ENCODE measurements at places on chromosomes 13 and 19. TPM values are rescaled to one million over a fixed set of nuclear protein-coding genes. Genes with fewer than 3 reads are reported as not detected.

DNA sequence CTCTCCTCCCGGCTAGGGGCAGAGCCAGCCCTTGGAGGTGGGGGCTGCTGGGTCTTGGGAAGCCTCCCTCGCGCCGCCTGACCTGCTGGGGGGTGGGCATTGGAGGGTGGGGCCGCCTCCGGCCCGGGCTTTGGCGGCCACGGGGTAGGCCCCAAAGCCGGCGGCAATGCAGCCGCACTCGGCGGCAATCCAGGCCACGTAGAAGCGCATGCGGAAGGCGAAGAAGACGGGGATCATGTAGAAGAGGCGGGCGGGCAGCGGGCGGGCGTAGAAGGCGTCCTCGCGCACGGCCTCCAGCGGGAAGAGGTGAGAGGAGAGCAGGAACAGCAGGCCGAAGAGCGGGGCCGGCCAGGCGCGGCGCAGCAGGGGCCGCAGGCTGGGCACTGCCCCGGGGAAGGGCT is 7.7 kb upstream of the TMC4 start:
- no peak for DNase-seq

DNA sequence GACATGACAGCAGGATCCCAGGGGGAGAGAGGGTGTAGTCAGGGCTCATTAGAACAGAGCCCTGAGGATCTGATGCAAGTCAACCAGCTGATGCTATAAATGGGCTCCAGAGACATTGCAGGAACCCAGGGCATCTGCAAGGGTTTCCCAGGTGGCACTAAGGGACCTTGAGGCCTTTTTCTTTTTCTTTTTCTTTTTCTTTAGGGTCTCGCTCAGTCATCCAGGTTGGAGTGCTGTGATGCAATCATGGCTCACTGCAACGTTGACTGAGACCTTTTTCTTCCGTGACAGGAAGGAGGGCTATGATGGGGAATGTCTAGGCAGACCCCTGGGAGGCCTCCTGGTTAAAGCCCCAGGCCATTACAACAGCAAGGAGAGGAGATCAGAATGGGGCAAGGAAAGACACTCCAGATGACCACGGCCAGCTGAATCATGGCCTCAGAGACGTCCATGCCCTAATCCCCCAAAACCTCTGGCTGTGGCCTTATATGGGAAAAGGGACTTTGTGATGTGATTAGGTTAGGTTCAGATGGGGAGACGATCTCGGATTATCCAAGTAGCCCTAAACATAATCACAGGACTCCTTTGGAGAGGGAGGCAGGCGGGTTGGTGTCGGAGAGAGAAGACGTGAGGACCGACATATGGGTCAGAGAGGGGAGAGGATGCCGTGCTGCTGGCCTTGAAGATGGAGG is 4.5 kb upstream of the FCGRT start:
- no peak for DNase-seq

- DNase-seq, result peak; percentile 61
Measured at GRCh38 chr19:7870571-7871436, 3.4 kb downstream of the PRR36 start.

DNA sequence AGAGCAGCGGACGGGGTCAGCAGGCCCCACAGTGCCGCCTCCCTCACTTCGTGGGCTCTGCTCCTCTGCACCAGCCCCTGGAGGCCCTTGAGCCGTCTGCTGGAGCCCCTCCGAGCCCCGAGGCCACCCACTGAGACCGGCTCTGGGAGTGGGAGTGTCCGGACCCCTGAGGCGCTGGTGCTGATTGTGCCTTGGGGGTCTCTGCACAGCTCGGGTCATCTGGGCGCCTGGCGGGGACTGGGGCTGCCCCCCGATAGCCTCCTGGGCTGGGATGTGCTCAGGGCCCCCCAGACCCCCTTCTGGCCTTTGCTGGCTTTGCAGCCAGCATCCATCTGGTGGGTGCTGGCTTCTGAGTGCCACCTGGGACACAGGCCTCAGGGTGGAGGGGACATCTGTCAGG is 15.4 kb downstream of the CBARP start:
- no peak for DNase-seq

DNA sequence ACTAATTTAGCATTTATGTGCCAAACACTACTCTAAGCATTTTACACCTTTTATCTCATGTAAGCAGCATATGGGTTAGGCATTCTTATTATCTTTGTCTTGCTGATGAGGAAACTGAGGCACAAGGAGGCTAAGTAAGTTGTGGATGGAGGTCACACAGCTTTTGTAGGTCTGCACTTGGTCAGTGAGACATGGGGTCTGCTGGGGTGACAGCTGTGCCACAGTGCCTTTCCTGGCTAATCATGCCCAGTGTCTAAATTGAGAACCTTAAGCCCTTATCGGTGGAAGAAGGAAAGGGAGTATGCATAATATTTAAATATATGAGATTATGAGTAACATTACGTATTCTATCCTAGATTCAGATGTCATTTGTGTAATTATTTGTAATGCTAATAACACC is 226.2 kb downstream of the GGACT start:
- DNase-seq, result no peak

- peak; percentile 44 for DNase-seq
Measured at GRCh38 chr19:38869836-38870607, 8.1 kb downstream of the RINL start.

- peak; percentile 87 for DNase-seq
Measured at GRCh38 chr13:54029226-54029625, 1000.6 kb downstream of the OLFM4 start.

GRCh38 chr13:113584870-113585671 is 518 bp downstream of the TFDP1 start:
- DNase-seq, result no peak

DNA sequence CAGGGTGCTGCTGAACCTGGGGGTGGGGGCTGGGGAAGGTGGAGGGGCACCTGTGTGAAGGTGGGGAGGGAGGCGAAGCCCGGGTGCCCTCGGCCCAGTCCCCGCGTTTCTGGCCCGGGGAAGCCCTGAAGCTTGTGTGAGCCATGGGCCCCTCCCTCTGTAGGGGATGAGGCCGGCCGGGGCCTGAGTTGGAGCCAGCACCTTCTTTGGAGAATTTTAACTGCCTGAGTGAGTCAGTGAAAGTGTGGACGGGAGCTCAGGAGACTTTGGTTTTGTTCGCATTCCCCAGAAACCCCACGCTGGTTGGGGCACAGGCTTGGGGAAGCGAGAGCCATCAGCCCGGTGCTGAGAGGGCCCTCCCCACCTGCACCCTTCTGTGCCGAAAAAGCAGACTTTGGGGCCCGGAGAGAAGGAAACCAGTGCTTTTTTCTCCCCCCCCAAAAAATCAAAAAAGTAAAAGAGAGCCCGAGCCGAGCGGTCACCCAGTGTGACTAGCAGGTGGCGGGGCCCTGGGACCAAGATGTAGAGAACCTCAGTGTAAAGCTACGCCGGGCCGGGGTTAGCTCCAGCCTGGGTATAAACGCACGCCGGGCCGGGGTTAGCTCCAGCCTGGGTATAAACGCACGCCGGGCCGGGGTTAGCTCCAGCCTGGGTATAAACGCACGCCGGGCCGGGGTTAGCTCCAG is 45.1 kb downstream of the TMEM255B start:
- DNase-seq, result no peak

SELENOV gene
- total RNA-seq, result not detected

KIR3DL1 gene
- not detected for total RNA-seq

CRX gene
- total RNA-seq, result not detected

B3GLCT gene
- 4.1 TPM for total RNA-seq

IQCN gene
- total RNA-seq, result not detected

Data from bronchial epithelial cell (primary cell).